ENCODE measurements at places on chromosomes 11 and 22.

- H3K36me3 ChIP-seq, result peaks cover 32% of the 10 kb centered on the region
- peak; percentile 53 for DNase-seq
- H3K27me3 ChIP-seq, result no peaks in the 10 kb centered on the region
These were observed 551 bp downstream of the AGBL2 start for GRCh38 chr11:47714554-47715081.

DNA sequence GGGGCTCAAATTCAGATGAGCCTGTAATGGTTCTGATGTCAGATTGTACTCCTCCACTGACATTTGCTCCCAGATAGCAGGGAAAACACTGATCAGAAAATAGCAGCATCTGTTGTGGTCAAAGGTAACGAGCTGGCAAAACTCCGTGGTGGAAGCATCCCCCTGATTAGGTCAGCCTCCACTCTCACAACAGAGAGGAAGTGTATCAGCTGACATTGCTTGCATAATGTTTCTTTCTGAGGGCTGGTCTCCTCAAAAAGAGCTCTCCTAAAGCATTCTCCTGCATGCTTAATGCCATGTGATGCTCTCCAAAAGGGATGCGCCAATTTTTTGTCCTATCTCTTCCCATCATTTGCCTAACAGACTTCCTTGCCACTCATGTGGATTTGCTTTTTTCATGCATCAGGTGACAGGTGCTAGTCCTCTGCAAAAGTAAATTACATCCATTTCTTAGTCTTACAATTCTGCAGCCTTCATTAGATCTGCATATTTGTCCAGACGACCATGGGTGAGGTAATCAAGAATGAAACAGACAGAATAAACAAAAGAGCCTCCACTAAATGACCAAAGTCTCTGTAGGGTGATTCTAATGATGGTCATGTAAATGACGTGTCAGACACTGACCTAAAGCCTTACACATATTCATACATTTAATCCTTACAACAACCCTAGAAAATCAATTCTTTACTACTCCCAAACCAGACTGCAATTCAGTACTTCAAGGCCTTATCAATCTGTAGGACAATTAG, 6.4 kb upstream of the TENM4 start:
- H3K27ac ChIP-seq, result no peak overlapping the region

- H3K4me1 ChIP-seq, result no peaks in the 10 kb centered on the region
- no peaks in the 10 kb centered on the region for H3K36me3 ChIP-seq
- no peak for DNase-seq
These were observed 769.5 kb upstream of the ANO3 start for GRCh38 chr11:25562417-25562816.

DNA sequence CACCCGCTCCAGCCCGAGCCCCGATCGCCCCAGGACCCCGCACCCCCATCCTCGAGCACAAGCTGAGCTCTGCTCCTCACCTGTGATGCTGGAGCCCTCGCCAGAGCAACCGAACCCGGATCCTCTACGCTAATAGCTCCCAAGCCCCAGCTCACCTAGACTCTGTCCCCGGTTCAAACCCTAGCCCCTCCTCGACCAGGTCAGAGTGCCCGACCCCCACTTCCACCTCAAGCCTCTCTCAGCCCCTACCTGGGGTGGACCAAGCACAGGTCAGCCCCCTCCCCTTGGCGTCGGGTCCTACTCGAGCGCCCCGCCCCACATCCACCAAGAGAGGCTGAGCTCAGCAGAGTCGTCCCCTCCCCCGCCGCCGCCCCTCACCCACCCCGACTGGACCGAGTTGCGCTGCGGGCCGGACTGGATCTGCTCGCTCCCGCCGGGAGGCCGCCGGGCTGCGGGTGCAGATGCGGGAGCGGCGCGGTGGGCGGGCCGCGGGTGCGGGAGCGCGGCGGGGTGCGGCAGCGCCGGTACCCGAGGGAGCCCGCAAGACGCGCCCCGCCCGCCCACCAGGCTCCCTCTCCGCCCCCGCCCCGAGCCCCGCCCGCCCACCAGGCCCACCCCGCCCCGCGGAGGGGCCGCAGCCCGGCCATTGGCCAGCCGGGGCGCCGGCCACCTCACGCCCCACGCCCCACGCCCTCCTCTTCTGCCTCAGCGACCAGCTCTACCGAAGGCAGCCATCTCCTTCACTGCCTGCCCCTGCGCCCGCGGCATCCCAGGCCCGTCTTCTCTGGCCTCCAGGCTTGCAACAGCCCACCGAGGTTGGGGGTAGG, 577 bp upstream of the DKK3 start:
- peaks cover 23% of the 10 kb centered on the region for H3K4me1 ChIP-seq
- no peak overlapping the region for H3K27ac ChIP-seq
- H3K4me3 ChIP-seq, result peak overlapping the region; percentile 73
- H3K27me3 ChIP-seq, result no peaks in the 10 kb centered on the region
- peak; percentile 28 for DNase-seq
- no peaks in the 10 kb centered on the region for H3K36me3 ChIP-seq

GRCh38 chr11:101718402-101718801, 134.6 kb upstream of the TRPC6 start:
- no peak overlapping the region for H3K4me3 ChIP-seq
- no peaks in the 10 kb centered on the region for H3K27me3 ChIP-seq
- DNase-seq, result peak; percentile 10
- H3K36me3 ChIP-seq, result no peaks in the 10 kb centered on the region
- H3K4me1 ChIP-seq, result no peaks in the 10 kb centered on the region

- no peak overlapping the region for H3K4me3 ChIP-seq
- peak; percentile 40 for DNase-seq
- H3K27me3 ChIP-seq, result no peaks in the 10 kb centered on the region
- no peaks in the 10 kb centered on the region for H3K36me3 ChIP-seq
- H3K27ac ChIP-seq, result no peak overlapping the region
These were observed 380.1 kb downstream of the LARGE1 start for GRCh38 chr22:33539902-33540751.

GRCh38 chr11:64449381-64450167, 90.6 kb downstream of the RPS6KA4 start:
- no peak overlapping the region for H3K4me3 ChIP-seq
- H3K4me1 ChIP-seq, result no peaks in the 10 kb centered on the region

DNA sequence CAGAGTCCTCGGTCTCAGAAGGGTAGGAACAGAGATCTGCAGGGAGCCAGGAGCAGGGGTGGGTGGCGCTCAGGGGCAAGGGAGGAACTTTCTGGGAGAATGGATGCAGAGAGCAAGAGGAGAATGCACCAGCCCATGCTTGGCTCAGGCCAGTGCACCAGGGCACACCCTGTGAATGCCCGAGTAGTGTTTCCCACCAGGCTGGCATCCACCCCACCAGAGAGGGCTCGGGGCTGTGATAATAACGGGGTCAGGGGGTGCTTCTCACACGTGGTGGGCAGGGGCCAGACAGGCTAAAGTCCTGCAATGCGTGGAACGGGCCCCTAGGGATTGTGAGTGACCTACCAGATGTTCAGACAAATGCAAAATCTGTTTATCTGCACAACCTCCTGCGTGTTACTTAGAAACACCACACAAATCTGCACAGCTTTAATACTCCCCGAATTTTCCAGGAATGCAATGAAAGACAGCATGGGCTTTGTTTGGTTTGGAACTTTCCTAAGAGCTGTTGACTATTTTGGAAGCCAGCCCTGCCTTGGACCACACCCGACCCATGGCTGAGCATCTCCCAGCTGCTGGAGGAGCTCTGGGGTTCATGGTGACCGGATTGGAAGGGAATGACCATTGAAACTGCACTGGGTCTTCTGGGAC, 368.3 kb downstream of the SHANK2 start:
- no peak overlapping the region for H3K4me3 ChIP-seq
- no peaks in the 10 kb centered on the region for H3K4me1 ChIP-seq
- no peaks in the 10 kb centered on the region for H3K36me3 ChIP-seq
- H3K27me3 ChIP-seq, result no peaks in the 10 kb centered on the region
- H3K27ac ChIP-seq, result no peak overlapping the region

DNA sequence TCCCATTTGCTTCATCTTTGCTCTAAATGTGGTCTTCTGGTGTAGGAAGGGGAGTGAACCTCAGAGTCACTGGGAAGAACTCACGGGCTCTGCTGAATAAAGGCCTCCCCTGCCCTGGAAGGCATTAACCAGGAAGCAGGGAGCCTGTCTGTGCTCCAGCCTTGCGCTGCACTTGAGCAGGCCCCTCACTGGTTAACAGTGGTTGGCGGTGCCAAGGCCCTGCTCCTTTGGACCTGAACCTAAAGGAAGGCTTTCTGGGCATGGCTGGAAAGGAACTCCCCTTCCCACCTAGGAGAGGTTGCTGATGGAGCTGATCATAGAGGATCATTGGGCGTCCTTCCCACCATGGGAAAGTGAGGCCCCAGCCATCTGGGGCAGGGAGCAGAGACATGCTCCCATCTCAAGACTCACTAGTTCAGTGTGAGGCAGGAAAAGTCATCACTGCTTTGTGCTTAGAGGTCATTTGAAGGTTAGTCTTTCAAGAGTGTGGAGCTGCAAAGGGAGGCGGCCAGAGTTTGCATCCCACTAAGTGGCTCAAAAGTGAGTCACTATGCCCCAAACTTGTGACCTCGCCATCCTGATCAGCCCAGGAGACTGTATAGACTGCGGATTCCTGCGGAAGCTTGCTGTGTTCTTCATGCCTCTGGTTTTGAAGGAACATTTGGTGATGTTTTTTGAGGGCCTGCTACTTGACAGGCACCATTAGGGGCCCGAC, 50.4 kb downstream of the DBX1 start:
- H3K27ac ChIP-seq, result no peak overlapping the region
- no peaks in the 10 kb centered on the region for H3K27me3 ChIP-seq

DNA sequence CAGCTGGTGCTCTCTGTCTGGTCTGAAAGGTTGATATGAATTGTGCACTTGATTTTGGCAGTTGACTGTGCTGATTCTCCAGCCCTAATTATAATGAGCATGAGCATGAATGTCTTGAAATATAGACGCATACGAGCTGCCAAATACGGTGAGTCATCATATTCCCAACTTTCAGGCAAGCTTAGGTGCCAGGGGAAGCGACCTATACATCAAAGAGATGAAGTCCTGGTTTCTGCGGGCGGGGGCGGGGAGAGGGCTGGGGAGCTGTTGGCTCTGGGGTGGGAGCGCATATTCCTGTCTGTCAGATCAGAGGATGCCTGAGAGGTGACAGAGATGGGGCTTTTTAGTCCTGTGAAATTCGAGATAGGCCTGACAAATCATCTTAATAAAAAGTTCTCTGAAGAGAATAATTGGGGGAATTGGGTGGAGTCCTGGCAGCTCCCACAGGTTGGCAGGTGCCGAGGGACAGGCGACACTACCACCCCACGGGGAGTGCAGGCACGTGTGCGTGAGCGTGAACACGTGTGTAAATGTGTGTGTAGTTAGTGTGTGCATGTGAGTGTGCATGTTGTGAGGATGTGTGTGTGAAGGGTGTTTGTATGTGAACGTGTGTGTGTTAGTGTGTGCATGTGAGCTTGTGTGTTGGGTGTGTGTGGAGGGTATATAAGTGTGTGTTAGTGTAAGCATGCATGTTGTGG, 865.3 kb downstream of the TBC1D22A start:
- H3K36me3 ChIP-seq, result no peaks in the 10 kb centered on the region
- DNase-seq, result no peak
- H3K27me3 ChIP-seq, result no peaks in the 10 kb centered on the region
- H3K4me1 ChIP-seq, result no peaks in the 10 kb centered on the region
- H3K4me3 ChIP-seq, result no peak overlapping the region

DNA sequence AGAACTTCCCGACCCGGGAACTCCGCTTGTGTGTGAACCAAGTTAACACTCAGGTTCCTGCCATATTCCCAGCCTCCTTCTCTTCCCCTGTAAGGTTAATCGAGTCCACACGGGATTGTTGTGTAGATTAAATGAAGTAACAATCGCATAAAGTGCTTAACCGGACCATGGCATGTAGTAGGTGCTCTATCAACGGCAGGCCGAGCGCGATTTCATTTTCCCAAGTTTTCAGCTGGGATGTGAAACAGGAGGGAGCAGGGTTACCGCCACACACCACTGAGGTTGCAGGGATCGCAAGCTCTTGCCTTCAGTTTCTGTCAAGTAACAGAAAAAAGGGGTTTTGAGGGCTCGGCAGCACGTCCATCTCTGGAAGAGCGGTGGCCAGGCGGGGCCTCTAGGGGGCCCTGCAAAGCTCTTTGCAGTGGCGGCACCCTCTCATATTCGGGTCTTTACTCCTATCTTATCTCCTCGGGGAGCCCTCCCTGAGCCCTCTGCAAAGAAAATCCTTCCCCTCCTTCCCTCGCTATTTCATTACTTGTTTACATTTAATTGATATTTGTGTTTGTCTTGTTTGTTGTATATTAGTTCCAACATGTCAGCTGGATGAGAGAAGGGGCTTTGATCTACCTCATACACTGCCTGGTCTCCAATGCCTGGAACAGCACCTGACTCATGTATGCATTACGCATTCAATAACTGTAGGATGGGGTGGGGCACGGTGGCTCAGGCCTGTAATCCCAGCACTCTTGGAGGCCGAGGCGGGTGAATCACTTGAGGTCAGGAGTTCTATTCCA, 816 bp upstream of the PLEKHA7 start:
- H3K4me1 ChIP-seq, result no peaks in the 10 kb centered on the region
- H3K27me3 ChIP-seq, result peaks cover 29% of the 10 kb centered on the region
- peak overlapping the region; percentile 55 for H3K4me3 ChIP-seq

DNA sequence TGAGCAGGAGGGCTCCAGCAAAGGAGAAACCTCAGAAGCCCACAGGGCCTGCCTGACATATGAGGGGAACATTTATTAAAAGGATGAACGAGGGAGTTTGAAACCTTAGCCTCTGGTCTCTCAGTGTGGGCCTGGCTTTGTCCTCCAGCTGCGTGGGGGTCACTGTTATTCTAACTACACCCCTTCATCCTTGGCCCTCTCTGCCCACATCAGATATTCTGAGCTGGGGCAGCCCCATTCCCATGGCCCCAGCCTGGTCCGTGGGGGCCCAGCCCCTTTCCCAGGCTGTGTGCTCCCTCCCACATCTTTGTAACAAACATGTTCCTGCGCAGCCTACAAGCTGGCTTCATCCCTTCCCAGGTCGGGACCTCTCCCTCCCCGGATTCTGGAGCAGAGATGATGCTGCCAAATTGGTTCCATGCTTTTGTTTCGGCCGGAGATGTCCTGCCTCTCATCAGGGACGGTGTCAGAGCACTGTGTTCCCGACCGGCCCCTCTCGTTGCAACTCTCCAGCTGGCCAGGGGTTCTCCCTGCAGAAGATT, 4.0 kb downstream of the FXYD6 start:
- DNase-seq, result no peak
- H3K4me1 ChIP-seq, result no peaks in the 10 kb centered on the region
- H3K4me3 ChIP-seq, result no peak overlapping the region
- no peak overlapping the region for H3K27ac ChIP-seq
- no peaks in the 10 kb centered on the region for H3K36me3 ChIP-seq
- H3K27me3 ChIP-seq, result peaks cover 48% of the 10 kb centered on the region

DNA sequence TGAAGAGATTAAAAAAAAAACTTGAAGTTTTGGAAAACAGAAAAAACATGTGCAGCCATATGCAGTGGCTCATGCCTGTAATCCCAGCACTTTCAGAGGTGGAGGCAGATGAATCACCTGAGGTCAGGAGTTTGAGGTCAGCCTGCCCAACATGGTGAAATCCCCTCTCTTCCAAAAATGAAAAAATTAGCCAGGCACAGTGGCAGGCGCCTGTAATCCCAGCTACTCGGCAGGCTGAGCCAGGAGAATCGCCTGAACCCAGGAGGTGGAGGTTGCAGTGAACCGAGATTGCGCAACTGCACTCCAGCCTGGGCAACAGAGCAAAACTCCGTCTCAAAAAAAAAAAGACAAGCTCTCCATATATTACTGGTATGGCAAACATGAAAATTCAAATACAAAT, 7.6 kb downstream of the DLG2 start:
- no peaks in the 10 kb centered on the region for H3K36me3 ChIP-seq
- no peaks in the 10 kb centered on the region for H3K27me3 ChIP-seq
- H3K4me1 ChIP-seq, result no peaks in the 10 kb centered on the region
- DNase-seq, result no peak
- H3K27ac ChIP-seq, result no peak overlapping the region
- H3K4me3 ChIP-seq, result no peak overlapping the region

GRCh38 chr22:36457688-36458450, 23.6 kb downstream of the TXN2 start:
- peak; percentile 45 for DNase-seq
- no peak overlapping the region for H3K4me3 ChIP-seq
- no peaks in the 10 kb centered on the region for H3K36me3 ChIP-seq
- H3K4me1 ChIP-seq, result peaks cover 10% of the 10 kb centered on the region

- H3K36me3 ChIP-seq, result no peaks in the 10 kb centered on the region
- no peak overlapping the region for H3K4me3 ChIP-seq
- DNase-seq, result peak; percentile 60
These were observed 243.4 kb upstream of the PLET1 start for GRCh38 chr11:112504056-112504455.

Measured in GM23248 (cell line).